A673 (cell line): ENCODE measurements at places on chromosomes 7 and 10. TPM values are rescaled to one million over a fixed set of nuclear protein-coding genes. Genes with fewer than 3 reads are reported as not detected.

- no peak for DNase-seq
These were observed 16.8 kb upstream of the GPR15LG start for GRCh38 chr10:84156768-84157167.

- DNase-seq, result peak; percentile 71
These were observed 422.7 kb downstream of the SORCS3 start for GRCh38 chr10:105063796-105064195.

- no peak for DNase-seq
These were observed 104.5 kb downstream of the MACC1 start for GRCh38 chr7:20112696-20113095.

DNA sequence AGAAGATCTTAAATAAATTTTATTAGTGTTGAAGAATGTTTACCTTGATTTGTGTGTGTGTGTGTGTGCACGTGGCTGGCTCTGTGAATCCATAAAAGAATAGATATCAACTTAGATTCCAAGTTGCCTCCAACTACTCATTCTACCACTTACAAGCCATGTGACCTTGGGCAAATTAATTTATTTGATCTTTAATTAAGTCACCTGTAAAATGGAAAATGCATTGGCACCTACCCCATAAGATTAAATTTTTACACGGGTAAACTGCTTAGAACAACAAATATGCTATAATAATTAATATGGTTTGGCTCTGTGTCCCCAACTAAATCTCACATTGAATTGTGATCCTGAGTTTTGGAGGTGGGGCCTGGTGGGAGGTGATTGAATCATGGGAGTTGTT lies 604.9 kb upstream of the NRG3 start:
- no peak for DNase-seq

GRCh38 chr7:142709921-142710320 lies 39.4 kb upstream of the PRSS1 start:
- DNase-seq, result no peak

- no peak for DNase-seq
These were observed 1.3 kb upstream of the BLVRA start for GRCh38 chr7:43757073-43757720.

GRCh38 chr7:148270576-148270975 lies 320.0 kb upstream of the C7orf33 start:
- no peak for DNase-seq

- DNase-seq, result peak; percentile 75
These were observed 75.7 kb upstream of the CCDC71L start for GRCh38 chr7:106736508-106737201.

DNA sequence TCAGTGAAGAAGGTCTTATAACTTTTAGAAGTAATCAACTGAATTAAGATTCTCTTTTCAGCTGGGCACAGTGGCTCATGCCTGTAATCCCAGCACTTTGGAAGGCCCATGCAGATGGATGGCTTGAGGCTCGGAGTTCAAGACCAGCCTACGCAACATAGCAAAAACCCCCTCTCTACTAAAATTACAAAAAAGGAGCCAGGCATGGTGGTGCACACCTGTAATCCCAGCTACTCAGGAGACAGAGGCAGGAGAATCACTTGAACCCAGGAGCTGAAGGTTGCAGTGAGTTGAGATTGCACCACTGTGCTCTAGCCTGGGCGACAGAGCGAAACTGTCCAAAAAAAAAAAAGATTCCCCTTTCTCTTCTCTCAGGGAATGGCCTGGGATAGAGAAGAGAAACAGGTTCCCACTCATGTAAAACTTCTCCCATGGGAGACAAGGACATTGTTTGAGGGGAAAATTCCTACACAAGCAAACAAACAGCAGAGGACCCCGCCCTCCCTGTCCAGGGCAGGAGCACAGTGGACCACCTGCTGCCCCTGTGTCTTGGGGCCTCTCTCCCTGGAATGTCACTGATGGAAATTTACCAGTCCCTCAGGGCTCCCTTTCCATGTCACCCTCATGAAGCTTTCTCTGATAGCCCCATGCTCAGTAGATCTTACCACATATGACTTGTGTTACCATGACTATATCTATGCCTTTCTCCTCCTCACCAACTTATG lies 5.6 kb downstream of the IL2RA start:
- DNase-seq, result no peak

GRCh38 chr10:124626759-124627380 lies 117.3 kb downstream of the FAM53B start:
- no peak for DNase-seq

Gene ZNF775
- 12.1 and 14.3 TPM in 2 replicates for total RNA-seq

Gene GPAM
- 18.1 and 20.8 TPM in 2 replicates for total RNA-seq

Gene CPA4
- total RNA-seq, result 0.35 TPM in 1 of 2 replicates, not detected in the other
